ENCODE measurements at places on chromosomes 1 and 21.
A peak's percentile ranks its signal among the peaks of the same experiment; 100 is the strongest.

GRCh38 chr1:25033828-25034705 lies 104.0 kb upstream of the RUNX3 start:
- DNase-seq, result peak; percentile 44

DNA sequence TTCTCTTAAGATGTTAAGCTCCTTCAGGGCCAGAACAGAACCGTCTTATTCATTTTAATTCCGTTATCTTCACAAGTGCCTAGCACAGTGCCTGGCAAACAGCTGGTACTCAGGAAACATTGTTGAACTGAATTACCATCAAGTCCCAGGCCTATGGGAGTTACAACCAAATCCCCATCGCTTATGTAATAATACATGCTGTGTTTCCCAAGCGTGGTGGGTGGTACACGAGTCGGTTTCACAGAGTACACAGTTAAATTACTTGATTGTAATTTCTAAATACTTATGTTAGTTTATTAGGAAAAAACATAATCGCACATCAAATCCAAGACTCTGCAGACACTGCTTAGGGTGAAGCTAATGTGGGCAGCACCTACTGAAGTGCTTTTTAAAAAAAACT lies 1.0 kb downstream of the ANGEL2 start:
- DNase-seq, result no peak

DNA sequence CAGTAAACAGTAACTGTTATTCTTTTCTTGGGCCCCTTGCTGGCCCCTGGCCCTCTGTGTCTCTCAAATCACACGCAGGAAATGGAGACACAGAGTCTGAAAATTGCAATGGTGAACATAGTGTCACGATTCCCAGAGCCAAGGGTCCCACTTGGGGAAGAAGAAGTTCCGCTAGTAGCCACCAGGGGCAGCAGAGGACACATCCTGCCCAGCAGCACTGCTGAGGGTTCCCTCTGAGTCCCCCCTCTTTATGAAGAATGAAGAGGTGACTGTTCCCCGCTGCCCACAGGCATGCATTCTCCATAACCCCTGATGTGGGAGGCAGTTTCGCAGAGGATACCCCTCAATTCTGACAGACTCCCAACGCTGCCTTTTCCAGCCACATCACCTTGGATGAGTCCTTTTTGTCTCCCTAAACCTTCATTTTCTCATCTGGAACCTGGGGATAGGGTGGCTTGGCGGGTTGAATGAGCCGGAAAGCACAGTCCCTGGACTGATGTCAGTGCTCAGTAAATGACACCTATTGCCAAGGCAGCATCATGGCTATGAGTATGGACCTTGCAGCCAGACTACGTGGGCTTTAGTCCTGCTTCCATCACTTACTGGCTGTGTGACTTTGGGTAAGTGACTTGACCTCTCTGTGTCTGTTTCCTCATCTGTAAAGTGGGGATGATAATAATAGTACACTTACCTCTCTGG lies 238.0 kb upstream of the TMEM51 start:
- peak; percentile 59 for DNase-seq

- DNase-seq, result no peak
These were observed 61.9 kb downstream of the EPB41 start for GRCh38 chr1:28976248-28976647.

DNA sequence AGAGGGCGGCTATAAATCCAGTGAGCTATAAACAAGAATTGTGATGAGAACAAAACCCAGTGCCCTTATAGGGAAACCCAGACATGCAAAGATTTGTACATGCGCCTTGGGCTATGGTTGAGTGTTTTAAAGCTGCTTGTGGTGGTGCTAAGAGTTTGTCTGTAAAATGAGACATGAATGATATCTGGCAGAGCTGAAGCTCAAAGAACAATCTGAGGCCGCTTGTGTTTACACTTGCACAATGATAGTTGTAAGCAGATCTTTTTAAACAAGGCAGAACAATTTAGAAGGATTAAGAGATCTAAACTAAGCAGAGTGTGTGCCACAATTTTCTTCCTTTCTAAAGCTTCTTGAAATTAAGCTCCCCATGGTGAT lies 80.4 kb upstream of the ADAMTS5 start:
- no peak for DNase-seq

GRCh38 chr1:225581186-225581585 lies 71.7 kb downstream of the ENAH start:
- DNase-seq, result no peak

GRCh38 chr1:245079021-245079609 lies 75.7 kb upstream of the KIF26B start:
- DNase-seq, result no peak
